ENCODE measurements at places on chromosomes 16 and 17. TPM values are rescaled to one million over a fixed set of nuclear protein-coding genes. Genes with fewer than 3 reads are reported as not detected.

Gene TEX19
- not detected for total RNA-seq

Gene GDE1
- total RNA-seq: 32.4 TPM

Gene CBFA2T3
- total RNA-seq: 0.23 TPM

Gene JMJD6
- total RNA-seq: 84.9 TPM

Gene FAM83G
- total RNA-seq: 14.0 TPM

Gene SULT1A4
- total RNA-seq: 3.1 TPM

Gene CACNG3
- total RNA-seq: not detected

Gene MYH11
- total RNA-seq: not detected

Gene LRRC37A
- 2.9 TPM for total RNA-seq

Gene CHST4
- total RNA-seq: not detected

Gene ERAL1
- total RNA-seq: 60.4 TPM

Gene MPP2
- 1.4 TPM for total RNA-seq

Gene CMTM2
- total RNA-seq: 0.30 TPM

Gene P2RX5
- total RNA-seq: 118 TPM

Gene DOC2A
- total RNA-seq: 1.2 TPM

Gene CNOT1
- 266 TPM for total RNA-seq

Gene RPL38
- total RNA-seq: 1,248 TPM

Gene ANKS4B
- total RNA-seq: not detected

Gene TBC1D3H
- total RNA-seq: not detected
